ENCODE measurements at places on chromosomes 3 and 15. TPM values are rescaled to one million over a fixed set of nuclear protein-coding genes. Genes with fewer than 3 reads are reported as not detected.

The KIF9 gene
- 8.7 TPM for total RNA-seq

GRCh38 chr3:190655933-190656332 is 142.0 kb downstream of the IL1RAP start:
- H3K27ac ChIP-seq = no peak overlapping the region
- H3K36me3 ChIP-seq = no peaks in the 10 kb centered on the region
- H3K27me3 ChIP-seq = no peaks in the 10 kb centered on the region
- H3K4me1 ChIP-seq = no peaks in the 10 kb centered on the region
- DNase-seq = no peak
- no peak overlapping the region for H3K4me3 ChIP-seq

GRCh38 chr3:33575311-33575710 is 135.1 kb upstream of the UBP1 start:
- no peak overlapping the region for H3K27ac ChIP-seq
- H3K4me3 ChIP-seq = no peak overlapping the region
- H3K27me3 ChIP-seq = no peaks in the 10 kb centered on the region
- H3K36me3 ChIP-seq = peaks cover 43% of the 10 kb centered on the region
- H3K4me1 ChIP-seq = no peaks in the 10 kb centered on the region
- no peak for DNase-seq

- peaks cover 11% of the 10 kb centered on the region for H3K4me1 ChIP-seq
- H3K36me3 ChIP-seq = no peaks in the 10 kb centered on the region
- no peaks in the 10 kb centered on the region for H3K27me3 ChIP-seq
- no peak for DNase-seq
Measured at GRCh38 chr3:30161375-30161774, 445.0 kb upstream of the TGFBR2 start.

- H3K27me3 ChIP-seq = peaks cover 4% of the 10 kb centered on the region
- DNase-seq = no peak
- H3K36me3 ChIP-seq = no peaks in the 10 kb centered on the region
Measured at GRCh38 chr15:40110866-40111550, 2.3 kb upstream of the BMF start.

DNA sequence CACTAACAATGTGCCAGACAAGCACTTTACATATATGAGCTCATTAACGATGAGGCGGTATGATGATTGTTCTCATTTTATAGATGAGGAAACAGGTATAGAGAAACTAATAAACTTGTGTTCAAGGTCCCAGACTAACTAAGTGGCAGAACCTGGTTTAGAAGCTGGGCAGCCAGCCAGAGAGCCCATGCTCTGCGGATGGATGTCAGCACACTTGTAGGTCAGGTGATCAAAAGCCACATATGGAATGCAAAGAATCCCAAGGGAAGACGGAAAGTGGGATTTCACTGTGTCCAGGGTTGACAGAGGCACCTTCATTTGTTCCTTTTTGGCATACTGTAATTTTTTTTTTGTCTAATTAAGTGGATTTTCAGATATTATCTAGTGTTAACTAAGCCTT is 103.7 kb downstream of the EFL1 start:
- H3K4me3 ChIP-seq = no peak overlapping the region
- H3K27ac ChIP-seq = no peak overlapping the region
- peaks cover 51% of the 10 kb centered on the region for H3K36me3 ChIP-seq
- DNase-seq = no peak

- no peak overlapping the region for H3K4me3 ChIP-seq
- no peaks in the 10 kb centered on the region for H3K36me3 ChIP-seq
- no peak for DNase-seq
- H3K27me3 ChIP-seq = no peaks in the 10 kb centered on the region
- H3K27ac ChIP-seq = no peak overlapping the region
Measured at GRCh38 chr15:59406446-59406845, 31.5 kb upstream of the FAM81A start.

DNA sequence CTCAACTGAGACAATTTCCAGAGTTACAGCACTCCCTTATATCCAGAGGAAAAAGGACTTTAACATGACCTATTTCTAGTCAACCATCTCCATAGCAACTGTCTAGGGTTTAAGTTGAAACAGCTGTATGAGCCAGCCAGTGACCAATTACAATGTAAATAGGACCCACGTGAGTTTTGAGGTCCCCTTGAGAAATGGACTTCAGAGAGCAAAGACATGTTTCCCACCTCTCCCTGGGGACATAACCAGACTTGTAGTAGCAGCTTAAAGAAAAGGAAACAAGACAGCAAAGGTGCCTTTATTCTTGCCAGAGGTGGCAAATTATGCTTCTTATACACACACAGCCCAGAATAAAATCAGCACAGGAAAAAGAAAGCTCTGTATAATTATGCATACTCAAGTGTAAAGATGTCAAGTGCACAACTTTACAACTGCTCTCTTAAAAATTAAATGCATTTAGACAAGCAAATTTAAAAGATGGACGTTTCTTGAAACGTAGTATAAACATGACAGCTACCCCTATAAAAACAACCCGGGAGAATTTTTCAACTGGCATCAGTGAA is 40.2 kb downstream of the SUMF1 start:
- no peak overlapping the region for H3K27ac ChIP-seq
- no peak overlapping the region for H3K4me3 ChIP-seq
- peaks cover 13% of the 10 kb centered on the region for H3K4me1 ChIP-seq
- DNase-seq = no peak

- H3K4me3 ChIP-seq = no peak overlapping the region
- no peaks in the 10 kb centered on the region for H3K36me3 ChIP-seq
- no peaks in the 10 kb centered on the region for H3K27me3 ChIP-seq
- H3K27ac ChIP-seq = no peak overlapping the region
- DNase-seq = no peak
- H3K4me1 ChIP-seq = no peaks in the 10 kb centered on the region
Measured at GRCh38 chr3:73611176-73611575, 13.6 kb downstream of the PDZRN3 start.

- H3K4me3 ChIP-seq = no peak overlapping the region
- no peaks in the 10 kb centered on the region for H3K27me3 ChIP-seq
- H3K36me3 ChIP-seq = no peaks in the 10 kb centered on the region
- no peaks in the 10 kb centered on the region for H3K4me1 ChIP-seq
- H3K27ac ChIP-seq = no peak overlapping the region
Measured at GRCh38 chr3:32667072-32667582, 17.9 kb upstream of the CNOT10 start.

GRCh38 chr3:184789314-184789998 is 22.5 kb upstream of the VPS8 start:
- H3K4me3 ChIP-seq = no peak overlapping the region
- peaks cover 18% of the 10 kb centered on the region for H3K4me1 ChIP-seq
- DNase-seq = no peak
- no peak overlapping the region for H3K27ac ChIP-seq
- no peaks in the 10 kb centered on the region for H3K36me3 ChIP-seq
- no peaks in the 10 kb centered on the region for H3K27me3 ChIP-seq

- no peak overlapping the region for H3K4me3 ChIP-seq
- H3K36me3 ChIP-seq = no peaks in the 10 kb centered on the region
- H3K4me1 ChIP-seq = no peaks in the 10 kb centered on the region
Measured at GRCh38 chr3:20352546-20353179, 166.7 kb upstream of the SGO1 start.

Data from lower lobe of right lung (tissue), 2 donors.